Muscle of leg (tissue), 16 donors: ENCODE measurements at places on chromosomes 12 and 14. TPM values are rescaled to one million over a fixed set of nuclear protein-coding genes. Genes with fewer than 3 reads are reported as not detected.

DNA sequence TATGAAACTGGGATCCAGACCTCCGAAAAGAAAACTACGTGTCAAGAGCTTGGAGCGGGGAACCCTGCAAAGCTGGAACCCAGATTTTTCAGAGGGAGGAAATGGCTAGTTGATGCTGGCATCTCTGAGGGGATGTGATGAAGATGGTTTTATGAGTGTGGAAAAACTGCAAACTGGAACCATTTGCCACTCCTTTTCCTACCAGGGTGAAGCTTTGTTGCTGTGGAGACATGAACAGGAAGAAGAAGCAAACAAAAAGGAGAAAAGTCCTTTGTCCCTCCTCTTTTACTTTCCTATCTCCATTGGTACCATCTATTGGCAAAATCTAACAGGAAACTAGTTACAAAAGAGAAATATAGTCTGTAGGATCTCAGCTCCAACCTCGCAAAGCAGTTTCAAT lies 39.2 kb downstream of the CDK17 start:
- DNase-seq = peak; percentile 44

The CMAS gene
- polyA plus RNA-seq = 31.0 TPM

DNA sequence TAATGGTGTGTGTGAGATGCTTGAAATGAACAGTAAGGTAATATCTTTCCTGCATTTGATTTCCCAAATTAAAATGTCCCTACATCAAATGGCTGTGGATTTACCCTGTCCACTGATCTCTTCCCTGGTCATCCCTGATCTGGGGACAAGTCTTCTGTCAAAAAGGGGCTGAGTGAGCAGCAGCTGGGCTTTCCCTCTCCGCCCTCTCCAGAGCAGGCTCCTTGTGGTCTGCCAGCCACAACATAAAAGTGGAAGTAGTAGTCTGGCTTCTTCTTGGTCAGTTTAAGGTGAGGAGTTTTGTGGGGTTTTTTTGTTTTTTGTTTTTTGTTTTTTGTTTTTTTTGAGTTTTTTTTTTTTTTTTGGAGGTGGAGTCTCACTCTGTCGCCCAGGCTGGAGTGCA lies 25.2 kb upstream of the PLXNC1 start:
- no peak for DNase-seq

The IL26 gene
- polyA plus RNA-seq = not detected

The ZBTB25 gene
- 6.6 TPM for polyA plus RNA-seq

GRCh38 chr12:11875414-11875935 lies 195.3 kb upstream of the BCL2L14 start:
- no peak for DNase-seq

DNA sequence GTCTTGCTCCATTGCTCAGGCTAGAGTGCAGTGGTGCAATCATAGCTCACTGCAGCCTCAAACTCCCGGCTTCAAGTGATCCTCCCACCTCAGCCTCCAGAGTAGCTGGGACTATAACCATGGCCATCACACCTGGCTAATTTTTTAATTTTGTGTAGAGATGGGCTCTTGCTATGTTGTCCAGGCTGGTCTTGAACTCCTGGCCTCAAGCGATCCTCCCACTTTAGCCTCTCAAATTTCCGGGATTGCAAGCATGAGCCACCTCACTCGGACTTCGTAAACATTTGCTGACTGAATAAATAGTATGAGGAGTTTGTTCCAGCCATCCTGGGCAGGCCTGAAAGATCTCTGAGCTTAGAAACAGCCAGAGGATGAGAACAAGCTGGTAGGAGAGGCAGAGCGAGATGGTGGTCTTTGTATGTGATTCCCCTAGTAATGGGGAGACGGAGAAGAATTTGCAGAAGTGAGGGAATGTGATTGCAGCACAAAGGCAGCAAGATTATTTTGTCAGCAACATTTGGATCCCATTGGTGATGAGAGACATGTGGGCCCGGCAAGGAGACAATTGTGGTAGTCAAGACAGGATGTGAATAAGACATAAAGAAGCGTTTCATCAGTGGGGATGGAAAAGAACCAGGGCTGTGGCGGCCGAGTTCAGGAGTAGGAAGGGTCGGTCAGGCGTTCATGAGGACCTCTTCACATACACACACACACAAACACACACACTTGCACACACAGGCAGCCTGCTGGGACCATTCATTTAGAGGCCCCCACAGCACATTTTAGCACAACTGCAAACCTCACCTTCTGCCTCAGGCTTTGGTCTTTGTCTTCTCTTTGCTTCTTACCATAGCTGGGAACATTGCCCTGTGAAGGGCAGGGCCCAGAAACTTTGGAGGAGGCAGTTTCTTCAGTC lies 155.5 kb downstream of the ZFP36L1 start:
- DNase-seq = peak; percentile 67

The CMA1 gene
- polyA plus RNA-seq = not detected

DNA sequence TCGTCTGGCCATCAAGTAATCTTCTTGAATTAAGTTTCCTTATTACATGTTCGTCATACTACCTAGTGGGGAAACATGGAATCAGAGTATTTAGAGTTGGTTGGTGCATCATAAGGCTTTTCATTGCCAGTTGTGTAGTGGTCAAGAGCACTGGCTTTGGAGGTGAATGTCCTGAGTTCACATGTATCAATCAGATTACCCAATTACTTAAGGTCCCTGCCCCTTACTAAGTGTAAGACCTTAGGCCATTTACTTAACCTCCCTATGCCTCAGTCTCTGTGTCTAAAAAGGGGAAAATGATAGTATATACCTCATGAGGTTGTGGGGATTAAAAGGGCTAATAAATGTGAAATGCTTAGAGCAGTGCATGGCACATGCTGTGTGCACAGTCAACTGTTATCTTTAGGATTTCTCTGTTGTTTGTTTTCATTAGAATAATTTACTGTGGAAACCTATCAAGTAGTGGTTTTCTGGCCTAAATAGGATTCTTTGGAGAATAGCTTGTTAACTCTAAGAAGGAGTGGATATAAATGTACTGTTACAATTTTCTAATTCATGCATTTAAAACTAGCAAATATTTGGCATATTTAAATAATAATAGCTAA lies 27.0 kb downstream of the MSRB3 start:
- DNase-seq = no peak

GRCh38 chr14:92589213-92589852 lies 75.8 kb downstream of the RIN3 start:
- DNase-seq = peak; percentile 36

DNA sequence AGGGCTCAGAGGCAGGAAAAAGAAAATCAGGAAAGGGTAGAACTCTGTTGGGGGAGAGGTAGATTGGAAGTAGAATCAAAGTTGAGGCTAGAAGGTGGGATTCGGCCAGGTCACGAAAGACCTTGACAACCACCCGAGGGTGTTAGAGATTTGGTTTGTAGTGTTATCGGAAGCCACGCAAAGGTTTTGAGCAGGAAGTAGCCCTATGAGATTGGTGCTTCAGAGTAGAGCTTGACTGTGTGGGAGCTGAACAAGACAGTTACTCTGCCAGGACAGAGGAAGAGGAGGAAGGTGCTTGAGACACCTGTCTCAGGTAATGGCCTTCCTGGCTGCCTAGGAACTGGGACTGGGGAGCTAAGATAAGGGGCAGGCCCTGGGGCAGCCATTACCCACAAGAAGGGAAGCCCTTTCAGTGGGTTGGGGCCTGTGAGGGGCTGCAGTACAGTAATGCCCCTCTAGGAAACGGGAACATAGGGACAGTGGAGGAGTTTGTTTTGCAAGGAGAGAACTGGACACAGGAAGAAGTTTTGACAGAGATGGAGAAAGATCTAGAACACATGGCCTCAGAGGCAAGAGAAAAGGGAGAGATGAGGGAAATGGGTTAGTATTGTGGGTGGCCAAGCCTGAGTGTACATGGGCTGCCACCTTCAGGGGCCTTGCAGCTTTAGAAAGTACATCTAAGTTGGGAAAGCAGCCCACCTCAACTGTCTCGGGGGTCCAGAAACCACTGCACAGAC lies 73.5 kb downstream of the RIN3 start:
- DNase-seq = no peak

The KCNA1 gene
- 0.70 TPM for polyA plus RNA-seq
